ENCODE measurements at places on chromosomes 4 and X. TPM values are rescaled to one million over a fixed set of nuclear protein-coding genes. Genes with fewer than 3 reads are reported as not detected.

BCOR gene
- 35.6 TPM for total RNA-seq

DNA sequence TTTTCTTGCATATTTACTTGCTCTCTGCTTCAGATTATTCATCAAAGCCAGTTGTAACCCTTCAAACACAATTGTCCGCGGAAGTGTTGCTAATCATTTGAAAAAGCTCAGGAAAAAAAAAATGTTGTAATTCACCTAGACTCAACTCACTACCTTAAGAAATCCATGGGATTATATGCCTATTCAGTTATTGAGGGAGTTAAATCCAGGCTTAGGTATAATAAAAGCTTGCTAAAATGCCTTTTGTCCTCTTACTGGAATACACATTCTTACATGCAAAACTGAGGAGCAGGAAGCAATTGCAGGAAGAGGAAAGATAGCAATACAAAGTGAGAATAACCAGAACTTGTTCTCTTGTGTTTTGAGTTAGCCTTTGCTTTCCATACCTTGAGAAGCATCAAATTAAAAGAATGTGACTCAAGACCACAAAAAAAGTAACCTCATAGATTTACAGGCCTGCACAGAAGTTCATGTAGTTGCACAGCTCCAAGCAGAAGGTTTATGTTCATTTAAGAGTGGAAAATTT is 91.4 kb upstream of the FAM241A start:
- no peak overlapping the region for H3K4me3 ChIP-seq
- no peaks in the 10 kb centered on the region for H3K4me1 ChIP-seq
- H3K36me3 ChIP-seq = no peaks in the 10 kb centered on the region
- H3K27me3 ChIP-seq = no peaks in the 10 kb centered on the region
- DNase-seq = no peak

- no peaks in the 10 kb centered on the region for H3K27me3 ChIP-seq
- H3K27ac ChIP-seq = no peak overlapping the region
- no peaks in the 10 kb centered on the region for H3K36me3 ChIP-seq
- no peak overlapping the region for H3K4me3 ChIP-seq
- DNase-seq = peak; percentile 19
- H3K4me1 ChIP-seq = no peaks in the 10 kb centered on the region
Measured at GRCh38 chrX:38627683-38628082, 66.3 kb downstream of the TSPAN7 start.

SATL1 gene
- total RNA-seq = not detected

DNA sequence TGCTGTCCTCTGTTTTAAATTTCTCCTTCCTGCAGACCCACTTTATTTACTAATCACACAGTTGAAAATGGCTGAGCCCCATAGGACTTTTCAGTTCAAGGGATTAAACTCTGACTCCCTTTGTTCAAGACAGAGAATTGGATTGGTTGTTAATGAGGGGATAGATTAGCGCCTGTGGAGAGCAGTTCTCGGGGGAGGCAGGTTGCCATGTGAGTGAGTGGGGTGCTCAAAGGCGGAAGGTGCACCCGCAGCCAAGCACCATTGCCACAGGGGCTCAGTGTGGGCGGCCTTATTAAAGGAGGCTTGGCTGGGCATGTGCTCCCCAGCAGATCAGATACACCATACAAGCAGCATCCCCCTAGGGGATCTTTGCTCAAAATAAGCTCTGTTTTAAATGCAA is 7.9 kb upstream of the CBR4 start:
- no peak overlapping the region for H3K4me3 ChIP-seq
- H3K27ac ChIP-seq = no peak overlapping the region
- no peak for DNase-seq
- no peaks in the 10 kb centered on the region for H3K4me1 ChIP-seq
- no peaks in the 10 kb centered on the region for H3K27me3 ChIP-seq

DNA sequence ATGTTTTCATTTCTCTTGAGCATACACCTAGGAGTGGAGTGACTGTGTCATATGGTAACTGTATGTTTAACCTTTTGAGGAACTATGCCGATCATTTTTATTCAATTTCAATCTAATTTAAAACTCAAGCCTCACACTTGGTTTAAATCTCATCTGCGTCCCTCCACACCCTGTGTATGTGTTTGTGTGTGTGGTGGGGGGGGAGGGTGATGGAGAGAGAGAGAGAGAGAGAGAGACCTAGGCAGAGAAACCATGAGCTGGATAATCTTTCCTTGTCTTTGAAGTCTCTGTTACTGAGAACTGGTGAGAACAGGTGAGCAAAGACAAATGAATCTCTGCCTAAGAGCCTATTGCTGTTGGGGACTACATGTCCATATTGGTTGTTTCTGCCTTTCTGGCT is 105.0 kb downstream of the ARHGAP24 start:
- H3K36me3 ChIP-seq = no peaks in the 10 kb centered on the region
- H3K27me3 ChIP-seq = no peaks in the 10 kb centered on the region
- no peak overlapping the region for H3K27ac ChIP-seq
- H3K4me3 ChIP-seq = no peak overlapping the region
- DNase-seq = no peak

DNA sequence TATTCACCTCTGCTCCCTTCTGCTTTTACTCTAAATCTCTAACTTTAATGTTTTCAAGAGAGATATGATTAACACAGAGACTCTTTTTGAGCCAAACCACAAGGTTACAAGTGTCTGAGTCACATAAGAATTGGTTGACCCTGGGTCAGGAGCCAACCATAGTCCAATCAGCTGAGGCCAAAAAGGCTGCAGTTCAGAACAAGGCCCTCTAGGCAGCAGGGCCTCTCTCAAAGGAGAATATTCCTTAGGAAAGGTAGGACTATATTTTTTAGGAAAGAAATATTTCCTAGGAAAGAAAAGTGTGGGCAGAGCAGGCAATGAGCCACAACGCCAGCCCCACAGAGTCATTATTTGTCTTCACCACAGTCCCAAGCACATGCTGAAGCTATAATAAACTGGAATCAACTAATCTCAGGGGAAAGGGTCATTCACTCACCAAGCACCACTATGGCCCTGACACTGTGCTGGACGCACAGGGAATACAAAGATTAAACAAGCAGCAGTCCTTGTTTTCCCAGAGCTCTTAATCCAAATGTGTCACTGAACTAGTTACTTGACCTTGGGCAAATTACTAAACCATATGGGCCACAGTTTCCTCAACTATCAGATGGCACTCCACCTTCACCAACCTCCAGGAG is 2.2 kb downstream of the ATP8A1 start:
- peak overlapping the region; percentile 5 for H3K27ac ChIP-seq
- DNase-seq = no peak
- no peaks in the 10 kb centered on the region for H3K36me3 ChIP-seq

- DNase-seq = peak; percentile 4
- no peak overlapping the region for H3K27ac ChIP-seq
- no peaks in the 10 kb centered on the region for H3K4me1 ChIP-seq
- H3K36me3 ChIP-seq = no peaks in the 10 kb centered on the region
- H3K4me3 ChIP-seq = no peak overlapping the region
- H3K27me3 ChIP-seq = no peaks in the 10 kb centered on the region
Measured at GRCh38 chr4:81405900-81406401, 65.8 kb downstream of the RASGEF1B start.

NSUN7 gene
- total RNA-seq = 1.0 TPM

DNA sequence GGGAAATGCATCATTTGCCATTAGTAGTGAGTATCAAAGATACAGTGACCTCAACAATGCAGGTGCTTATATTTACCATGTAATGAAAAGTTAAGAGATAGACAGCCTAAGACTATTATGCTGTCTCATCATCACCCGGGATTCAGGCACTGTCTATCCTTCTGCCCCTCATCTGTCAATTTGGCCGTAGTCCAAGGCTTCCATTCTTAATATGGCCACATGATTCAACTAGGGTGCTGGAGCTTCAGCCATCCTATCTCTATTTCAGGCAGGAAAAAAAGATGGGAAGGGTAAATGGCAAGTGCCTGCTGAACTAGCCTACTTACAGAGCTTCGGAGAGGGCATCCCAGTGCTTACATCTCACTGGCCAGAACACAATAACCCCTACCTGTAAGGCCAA is 196.7 kb upstream of the LNX1 start:
- no peaks in the 10 kb centered on the region for H3K36me3 ChIP-seq
- no peak for DNase-seq
- no peak overlapping the region for H3K27ac ChIP-seq
- H3K4me3 ChIP-seq = no peak overlapping the region
- H3K4me1 ChIP-seq = no peaks in the 10 kb centered on the region
- H3K27me3 ChIP-seq = no peaks in the 10 kb centered on the region

GRCh38 chr4:88737307-88737941 is 39.8 kb upstream of the NAP1L5 start:
- no peaks in the 10 kb centered on the region for H3K27me3 ChIP-seq
- H3K4me1 ChIP-seq = peaks cover 5% of the 10 kb centered on the region
- no peaks in the 10 kb centered on the region for H3K36me3 ChIP-seq
- H3K4me3 ChIP-seq = no peak overlapping the region
- no peak overlapping the region for H3K27ac ChIP-seq

DNA sequence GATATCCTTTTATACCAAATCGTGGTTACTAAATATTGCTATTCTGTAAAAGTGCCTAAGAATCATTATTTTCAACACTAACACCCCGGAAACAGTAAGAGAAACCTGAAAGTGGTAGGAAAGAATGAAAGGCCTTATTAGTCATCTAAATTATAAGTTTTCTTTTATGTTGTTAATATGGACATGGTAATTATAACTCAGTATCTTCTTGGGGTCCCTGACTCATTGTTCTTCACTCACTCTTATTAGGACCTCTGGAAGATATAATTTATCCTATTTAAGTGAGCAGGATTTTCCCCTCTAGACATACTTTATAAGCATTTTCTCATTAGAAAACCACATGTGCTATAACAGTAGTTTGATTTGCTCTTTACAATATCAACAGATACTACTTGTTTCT is 51.0 kb downstream of the SMARCA5 start:
- no peaks in the 10 kb centered on the region for H3K36me3 ChIP-seq
- no peak for DNase-seq
- H3K4me3 ChIP-seq = no peak overlapping the region
- peaks cover 6% of the 10 kb centered on the region for H3K4me1 ChIP-seq
- no peaks in the 10 kb centered on the region for H3K27me3 ChIP-seq

ADAMTS3 gene
- total RNA-seq = not detected

GRCh38 chr4:115883231-115883630 is 769.8 kb upstream of the NDST4 start:
- H3K36me3 ChIP-seq = no peaks in the 10 kb centered on the region
- no peaks in the 10 kb centered on the region for H3K4me1 ChIP-seq
- no peak overlapping the region for H3K4me3 ChIP-seq
- DNase-seq = no peak
- H3K27ac ChIP-seq = no peak overlapping the region

DNA sequence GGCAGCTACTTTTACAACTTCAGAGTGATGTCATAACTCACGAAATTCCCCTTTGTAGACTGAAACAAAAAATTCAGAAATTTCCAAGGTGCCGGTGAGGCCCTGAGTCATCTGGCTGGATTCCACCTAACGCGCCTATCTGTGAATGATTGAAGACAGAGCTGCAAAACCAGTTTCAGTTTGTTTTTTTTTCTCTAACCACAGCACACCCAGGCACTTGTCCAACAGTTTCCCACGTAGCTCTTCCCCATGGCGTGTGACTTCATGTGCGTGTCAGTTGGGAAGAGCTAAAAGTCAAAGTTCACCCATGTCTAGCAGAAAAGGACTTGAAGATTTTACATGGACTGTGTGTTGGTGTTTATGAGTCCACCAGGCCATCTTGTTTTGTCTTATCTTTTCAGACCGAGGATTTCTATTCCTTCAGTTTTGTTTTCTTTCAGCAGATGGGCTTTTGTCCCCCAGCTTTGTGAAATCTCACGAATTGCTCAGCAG is 16.4 kb downstream of the TCEANC start:
- peaks cover 5% of the 10 kb centered on the region for H3K4me1 ChIP-seq
- H3K27me3 ChIP-seq = no peaks in the 10 kb centered on the region
- H3K4me3 ChIP-seq = no peak overlapping the region
- H3K36me3 ChIP-seq = peaks cover 13% of the 10 kb centered on the region
- peak; percentile 31 for DNase-seq
- peak overlapping the region; percentile 58 for H3K27ac ChIP-seq

DNA sequence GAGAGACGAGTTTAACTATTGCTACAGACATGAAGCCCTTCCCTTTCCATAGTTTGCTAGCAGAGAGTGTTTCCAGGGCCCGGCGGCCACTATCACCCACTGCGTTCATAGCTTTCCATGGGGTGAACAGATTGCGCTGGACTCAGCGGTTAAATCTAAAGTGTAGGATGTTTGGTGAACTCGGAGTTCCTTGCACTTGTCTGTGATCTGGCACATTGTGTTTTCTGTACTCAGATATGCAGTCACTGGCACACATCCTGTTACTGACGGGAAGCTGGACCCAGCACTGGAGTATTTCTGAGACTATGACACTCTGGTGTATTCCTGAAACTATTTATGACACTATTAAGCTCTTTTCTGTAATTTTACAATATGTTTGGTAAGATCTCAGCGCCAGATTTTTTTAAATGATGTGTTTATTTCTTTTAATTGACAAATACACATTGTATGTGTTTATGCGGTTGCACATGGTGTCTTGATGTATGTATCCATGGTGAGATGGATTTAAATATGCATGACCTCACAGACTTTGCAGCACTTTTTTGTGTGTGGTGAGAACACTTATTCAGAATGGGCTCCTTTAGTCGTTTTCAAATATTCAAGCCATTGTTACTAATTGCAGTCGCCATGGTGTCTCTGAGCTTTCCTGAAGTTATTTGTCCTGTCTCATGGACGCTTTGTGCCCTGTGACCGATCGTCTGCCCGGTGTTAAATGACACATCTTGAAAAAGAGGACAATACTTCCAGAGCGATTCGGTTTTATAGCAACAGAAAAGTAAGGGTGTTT is 14.1 kb downstream of the CD99 start:
- no peak for DNase-seq
- H3K4me1 ChIP-seq = peaks cover 94% of the 10 kb centered on the region
- H3K27me3 ChIP-seq = no peaks in the 10 kb centered on the region
- no peak overlapping the region for H3K27ac ChIP-seq
- no peaks in the 10 kb centered on the region for H3K36me3 ChIP-seq
- no peak overlapping the region for H3K4me3 ChIP-seq

FGFBP2 gene
- total RNA-seq = 23.3 TPM

- DNase-seq = no peak
- H3K4me3 ChIP-seq = no peak overlapping the region
- H3K36me3 ChIP-seq = no peaks in the 10 kb centered on the region
- H3K27ac ChIP-seq = no peak overlapping the region
Measured at GRCh38 chr4:120977435-120977997, 55.0 kb upstream of the PRDM5 start.

SMIM10L2A gene
- total RNA-seq = 1.9 TPM
